ENCODE measurements at places on chromosomes 1 and 21. TPM values are rescaled to one million over a fixed set of nuclear protein-coding genes. Genes with fewer than 3 reads are reported as not detected.

Gene CEP85
- 5.4 TPM for total RNA-seq

Gene GSTM1
- total RNA-seq, result not detected

Gene SLC41A1
- 22.4 TPM for total RNA-seq

DNA sequence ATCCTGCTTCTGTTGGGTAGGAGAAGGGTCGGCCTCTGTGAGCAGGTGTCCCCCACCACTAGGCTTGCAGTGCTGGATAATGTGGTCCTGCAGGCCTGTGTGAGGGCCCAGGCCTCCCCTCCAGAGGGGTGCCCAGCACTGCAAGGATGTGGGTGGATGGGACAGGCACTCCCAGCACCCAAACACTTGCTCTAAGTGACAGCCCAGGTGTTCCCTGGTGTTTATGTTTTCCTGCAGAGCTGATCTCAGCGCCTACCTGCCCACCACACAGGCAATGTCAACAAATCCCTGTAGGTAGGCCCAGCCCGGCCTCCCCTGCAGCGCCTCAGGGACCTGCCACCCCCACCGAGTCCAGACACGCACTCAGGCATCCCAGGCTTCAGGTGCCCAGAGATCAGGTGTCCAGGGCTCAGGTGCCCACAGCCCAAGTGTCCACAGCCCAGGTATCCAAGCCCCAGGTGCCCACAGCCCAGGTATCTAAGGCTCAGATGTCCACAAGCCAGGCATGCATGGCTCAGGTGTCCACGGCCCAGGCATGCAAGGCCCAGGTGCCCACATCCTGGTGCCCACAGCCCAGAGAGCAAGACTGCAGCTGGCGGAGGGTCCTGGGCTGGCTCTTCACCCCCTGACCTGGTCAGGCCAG lies 59.2 kb downstream of the WNT9A start:
- no peaks in the 10 kb centered on the region for H3K36me3 ChIP-seq
- peak overlapping the region; percentile 97 for H3K27ac ChIP-seq
- peaks cover 5% of the 10 kb centered on the region for H3K27me3 ChIP-seq
- H3K4me1 ChIP-seq, result peaks cover 27% of the 10 kb centered on the region
- H3K4me3 ChIP-seq, result no peak overlapping the region

- H3K36me3 ChIP-seq, result no peaks in the 10 kb centered on the region
- DNase-seq, result no peak
- H3K27me3 ChIP-seq, result no peaks in the 10 kb centered on the region
- H3K27ac ChIP-seq, result no peak overlapping the region
- no peak overlapping the region for H3K4me3 ChIP-seq
Observed at GRCh38 chr1:99110140-99111041, 105.7 kb upstream of the PLPPR5 start.

- no peak overlapping the region for H3K27ac ChIP-seq
- DNase-seq, result no peak
- H3K4me1 ChIP-seq, result peaks cover 3% of the 10 kb centered on the region
- H3K4me3 ChIP-seq, result no peak overlapping the region
Observed at GRCh38 chr1:28171246-28171645, 5.2 kb downstream of the PTAFR start.

DNA sequence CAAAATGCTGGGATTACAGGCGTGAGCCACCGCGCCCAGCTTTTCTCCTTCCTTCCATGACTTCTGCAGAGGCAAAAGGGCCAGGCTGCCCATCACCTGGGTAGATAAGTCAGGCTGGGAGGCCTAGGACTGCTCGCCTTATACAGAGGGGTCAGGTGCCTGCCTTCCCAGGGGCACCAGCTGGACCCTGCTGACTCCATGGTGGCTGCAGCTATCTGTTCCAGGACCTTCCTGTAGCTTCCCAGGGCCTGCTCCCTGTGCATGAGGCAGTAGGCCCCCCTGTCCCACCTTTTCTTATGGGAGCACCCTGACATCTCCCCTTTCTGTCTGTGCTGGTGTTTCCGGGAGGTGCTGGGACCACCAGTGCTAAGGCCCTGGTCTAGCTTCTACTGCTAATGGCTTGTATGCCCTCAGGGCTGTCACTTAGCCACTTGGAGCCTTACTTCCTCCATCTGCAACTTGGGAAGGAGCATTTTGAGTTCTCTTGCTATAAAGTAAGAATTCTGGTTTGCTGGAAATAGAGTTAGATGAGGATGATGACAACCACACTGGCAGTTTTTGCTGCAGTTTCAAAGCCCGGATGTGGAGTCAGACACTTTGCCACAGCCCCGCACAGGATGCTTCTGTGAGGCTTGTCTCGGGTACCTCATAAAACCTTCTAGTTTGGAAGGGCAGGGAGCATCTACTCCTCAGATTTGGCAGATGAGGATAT lies 14.4 kb downstream of the SOX13 start:
- DNase-seq, result no peak
- H3K4me3 ChIP-seq, result peak overlapping the region; percentile 17
- peak overlapping the region; percentile 80 for H3K27ac ChIP-seq
- peaks cover 95% of the 10 kb centered on the region for H3K4me1 ChIP-seq
- no peaks in the 10 kb centered on the region for H3K27me3 ChIP-seq

- DNase-seq, result no peak
- H3K4me3 ChIP-seq, result no peak overlapping the region
- H3K4me1 ChIP-seq, result no peaks in the 10 kb centered on the region
Observed at GRCh38 chr1:11214698-11215380, 25.7 kb downstream of the ANGPTL7 start.

Gene ATXN7L2
- 3.3 TPM for total RNA-seq

- no peak for DNase-seq
- no peak overlapping the region for H3K27ac ChIP-seq
- H3K27me3 ChIP-seq, result no peaks in the 10 kb centered on the region
- H3K36me3 ChIP-seq, result no peaks in the 10 kb centered on the region
- H3K4me1 ChIP-seq, result no peaks in the 10 kb centered on the region
Observed at GRCh38 chr1:86993269-86993985, 79.0 kb downstream of the HS2ST1 start.

DNA sequence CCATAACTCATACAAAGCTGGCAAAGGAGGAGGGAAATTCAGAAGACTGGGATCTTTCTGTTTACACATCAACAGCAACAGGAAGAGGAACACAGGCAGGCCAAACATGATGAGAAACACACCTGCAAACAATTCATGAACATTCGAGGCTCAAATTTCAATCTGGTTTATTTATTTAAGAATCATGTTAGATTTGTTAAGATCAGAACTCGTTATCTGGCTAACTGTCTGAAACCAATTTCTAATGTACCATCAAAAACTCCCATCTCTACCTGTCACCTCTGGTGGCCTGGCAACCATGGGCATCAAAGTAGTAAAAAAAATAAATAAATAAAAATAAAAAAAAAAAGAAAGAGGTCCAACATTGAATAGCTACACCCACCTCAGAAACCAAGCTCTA lies 9.8 kb downstream of the LBR start:
- peaks cover 80% of the 10 kb centered on the region for H3K36me3 ChIP-seq
- no peak for DNase-seq
- no peak overlapping the region for H3K4me3 ChIP-seq

- H3K27me3 ChIP-seq, result no peaks in the 10 kb centered on the region
- DNase-seq, result no peak
- peaks cover 14% of the 10 kb centered on the region for H3K4me1 ChIP-seq
- peaks cover 25% of the 10 kb centered on the region for H3K36me3 ChIP-seq
- no peak overlapping the region for H3K27ac ChIP-seq
Observed at GRCh38 chr1:64878931-64879611, 87.3 kb downstream of the JAK1 start.

Gene TEX38
- total RNA-seq, result not detected

DNA sequence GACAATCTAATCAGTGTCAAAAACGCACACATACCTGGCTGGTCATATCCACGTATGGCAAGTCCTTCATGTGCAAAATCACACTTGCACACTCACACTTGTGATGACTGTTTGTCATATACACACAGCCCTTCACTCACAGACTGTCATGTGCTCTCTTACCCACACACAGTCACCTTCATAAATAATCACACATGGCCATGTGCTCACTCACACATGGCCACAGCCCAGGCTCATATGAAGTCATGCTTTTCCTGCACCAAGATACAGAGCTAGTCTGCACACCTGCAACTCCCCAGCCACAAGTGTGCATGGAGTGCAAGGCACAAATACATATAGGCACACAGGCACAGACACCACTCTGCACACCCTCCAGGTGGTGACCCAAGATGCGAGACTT lies 45.4 kb upstream of the FOXO6 start:
- DNase-seq, result peak; percentile 17
- peaks cover 58% of the 10 kb centered on the region for H3K4me1 ChIP-seq
- no peaks in the 10 kb centered on the region for H3K27me3 ChIP-seq
- no peak overlapping the region for H3K27ac ChIP-seq
- no peaks in the 10 kb centered on the region for H3K36me3 ChIP-seq
- no peak overlapping the region for H3K4me3 ChIP-seq

DNA sequence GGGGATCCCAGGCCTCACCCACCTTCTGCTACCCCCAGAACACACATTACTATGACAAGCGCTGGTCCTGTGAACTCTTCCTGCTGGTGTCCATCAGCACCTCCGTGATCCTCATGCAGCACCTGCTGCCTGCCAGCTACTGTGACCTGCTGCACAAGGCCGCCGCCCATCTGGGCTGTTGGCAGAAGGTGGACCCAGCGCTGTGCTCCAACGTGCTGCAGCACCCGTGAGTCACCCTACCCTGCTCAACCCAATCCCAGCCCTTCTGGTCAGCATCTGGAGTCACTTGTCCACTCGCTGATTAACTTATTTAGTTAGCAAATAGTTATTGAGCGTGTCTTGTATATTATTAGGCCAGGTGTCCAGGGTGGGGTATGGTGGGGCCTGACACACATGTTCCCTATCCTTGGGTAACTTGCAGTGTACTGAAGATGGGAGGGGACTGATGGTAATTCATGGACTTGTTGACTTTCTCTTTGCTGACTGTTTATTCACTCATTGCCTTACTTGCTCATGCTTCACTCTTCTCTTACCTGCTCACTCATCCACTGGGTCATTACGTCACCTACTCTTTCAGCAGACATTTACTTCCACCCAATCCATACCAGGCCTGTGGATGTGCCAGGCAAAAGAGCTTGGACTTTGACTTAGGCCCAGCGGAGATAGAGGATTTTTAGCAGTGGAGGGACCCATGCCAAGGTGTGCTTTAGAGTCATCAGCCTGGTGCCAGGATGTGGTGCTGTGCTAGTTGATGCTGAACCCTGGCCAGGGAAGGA lies 12.9 kb upstream of the KPNA6 start:
- no peaks in the 10 kb centered on the region for H3K27me3 ChIP-seq
- no peak for DNase-seq
- no peak overlapping the region for H3K27ac ChIP-seq
- no peak overlapping the region for H3K4me3 ChIP-seq
- peaks cover 39% of the 10 kb centered on the region for H3K36me3 ChIP-seq

- no peak for DNase-seq
- H3K4me1 ChIP-seq, result no peaks in the 10 kb centered on the region
- H3K4me3 ChIP-seq, result no peak overlapping the region
- no peaks in the 10 kb centered on the region for H3K36me3 ChIP-seq
Observed at GRCh38 chr1:90579212-90579802, 137.8 kb downstream of the BARHL2 start.

DNA sequence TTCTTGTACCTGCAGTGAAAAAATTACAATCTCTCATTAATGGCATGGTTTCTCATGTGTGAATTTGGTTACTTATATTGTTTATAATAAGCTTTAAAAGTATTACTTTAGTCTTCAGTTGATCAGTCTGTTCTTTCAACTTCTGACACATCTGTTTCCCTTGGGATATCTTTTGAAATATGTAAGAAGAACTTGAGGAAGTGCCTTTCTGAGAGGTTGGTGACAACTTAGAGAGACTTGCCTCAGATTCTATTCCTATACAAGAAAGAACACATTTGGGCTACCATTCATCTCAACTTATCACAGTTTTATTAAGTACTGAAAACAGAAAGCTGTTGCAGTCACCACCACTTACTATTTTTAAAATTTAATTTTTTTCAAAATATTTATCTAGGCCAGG lies 8.1 kb downstream of the AKNAD1 start:
- peaks cover 7% of the 10 kb centered on the region for H3K4me1 ChIP-seq
- no peaks in the 10 kb centered on the region for H3K36me3 ChIP-seq
- H3K4me3 ChIP-seq, result no peak overlapping the region

GRCh38 chr1:175095978-175096607 lies 28.5 kb downstream of the TNN start:
- no peak overlapping the region for H3K4me3 ChIP-seq
- H3K27ac ChIP-seq, result no peak overlapping the region
- no peaks in the 10 kb centered on the region for H3K27me3 ChIP-seq
- H3K36me3 ChIP-seq, result no peaks in the 10 kb centered on the region
- DNase-seq, result no peak

DNA sequence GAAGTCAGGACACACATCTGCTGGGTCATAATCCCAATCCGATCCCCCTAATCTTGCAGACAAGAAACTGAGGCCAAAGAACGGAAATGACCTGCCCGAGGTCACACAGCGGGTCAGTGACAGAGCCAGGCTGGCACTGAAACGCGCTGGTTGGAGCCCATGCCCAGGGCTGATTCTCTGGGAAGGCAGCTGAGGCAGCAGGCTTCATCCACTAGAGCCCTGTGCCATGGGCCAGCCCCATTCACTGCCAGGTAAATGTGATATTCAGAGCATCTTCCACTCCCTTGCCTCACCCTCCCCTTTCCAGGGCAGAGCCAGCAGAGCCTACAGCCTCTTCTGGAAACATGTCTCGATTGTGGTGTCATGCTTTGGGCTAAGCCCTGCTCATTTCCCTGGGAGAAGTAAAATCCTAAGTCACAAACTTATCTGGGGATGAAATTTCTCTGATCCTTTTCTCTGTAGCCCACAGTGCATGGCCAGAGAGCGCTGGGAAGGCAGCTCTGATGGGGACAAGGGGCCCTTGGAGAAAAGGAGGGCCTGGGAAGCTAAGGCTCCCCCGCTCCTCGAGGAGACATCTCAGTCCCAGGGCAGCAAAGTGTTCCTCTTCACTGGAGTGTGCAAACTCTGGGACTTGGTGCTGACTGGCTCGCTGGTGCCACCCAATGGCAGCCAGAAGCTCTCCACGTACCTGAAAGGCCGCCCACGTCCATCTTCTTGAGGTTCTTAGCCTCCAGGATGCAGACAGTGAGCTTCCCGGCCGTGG lies 110.4 kb downstream of the SYT2 start:
- H3K36me3 ChIP-seq, result peaks cover 34% of the 10 kb centered on the region
- H3K27ac ChIP-seq, result peak overlapping the region; percentile 58
- H3K4me3 ChIP-seq, result no peak overlapping the region
- H3K4me1 ChIP-seq, result peaks cover 11% of the 10 kb centered on the region
